Stimulated activated CD8-positive, alpha-beta memory T cell treated with anti-CD3 and anti-CD28 coated beads, Interleukin-4, amount 100 ng/mL, for 1 hour (primary cell): ENCODE measurements at places on chromosomes 12 and 14.

GRCh38 chr14:55756078-55756477 is 176.1 kb downstream of the KTN1 start:
- DNase-seq: no peak

- peak; percentile 40 for DNase-seq
Measured at GRCh38 chr12:54603173-54603814, 14.8 kb upstream of the PPP1R1A start.

- DNase-seq: no peak
Measured at GRCh38 chr12:94769047-94769420, 118.7 kb upstream of the TMCC3 start.

- DNase-seq: no peak
Measured at GRCh38 chr12:58487255-58487654, 433.0 kb downstream of the LRIG3 start.

DNA sequence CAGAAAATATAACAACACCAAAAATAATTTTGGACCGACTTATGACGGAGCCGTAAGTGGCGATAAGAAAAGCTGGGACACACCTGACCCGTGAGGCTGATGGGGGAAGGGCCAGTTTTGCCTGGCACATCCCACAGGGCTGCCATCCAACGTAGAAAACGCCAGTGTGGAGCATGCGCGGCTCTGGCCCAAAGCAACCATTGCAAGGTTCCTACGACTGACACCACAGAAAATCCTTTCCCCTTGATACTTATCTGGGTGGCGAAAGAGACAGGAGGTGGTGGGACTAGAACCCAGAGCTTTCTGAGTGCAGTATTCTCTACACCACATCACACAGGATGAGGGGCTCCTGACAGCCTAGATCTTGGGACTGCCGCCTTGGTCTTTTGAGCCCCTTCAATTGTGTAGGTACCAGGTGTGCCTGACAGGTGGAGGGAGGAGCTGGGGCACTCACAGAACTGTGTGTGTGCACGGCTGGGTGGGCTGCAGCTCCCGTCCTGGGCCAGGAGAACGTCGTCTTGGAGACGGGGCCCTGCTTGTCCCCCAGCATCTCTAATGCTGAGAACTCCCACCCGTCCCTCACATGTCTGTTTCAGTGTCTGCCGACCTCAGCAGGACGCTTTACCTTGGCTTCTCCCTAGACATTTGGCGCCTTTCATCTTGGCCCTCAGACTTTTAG is 17.4 kb upstream of the CACNA2D4 start:
- no peak for DNase-seq

GRCh38 chr14:103537175-103537990 is 8.4 kb downstream of the TRMT61A start:
- no peak for DNase-seq

DNA sequence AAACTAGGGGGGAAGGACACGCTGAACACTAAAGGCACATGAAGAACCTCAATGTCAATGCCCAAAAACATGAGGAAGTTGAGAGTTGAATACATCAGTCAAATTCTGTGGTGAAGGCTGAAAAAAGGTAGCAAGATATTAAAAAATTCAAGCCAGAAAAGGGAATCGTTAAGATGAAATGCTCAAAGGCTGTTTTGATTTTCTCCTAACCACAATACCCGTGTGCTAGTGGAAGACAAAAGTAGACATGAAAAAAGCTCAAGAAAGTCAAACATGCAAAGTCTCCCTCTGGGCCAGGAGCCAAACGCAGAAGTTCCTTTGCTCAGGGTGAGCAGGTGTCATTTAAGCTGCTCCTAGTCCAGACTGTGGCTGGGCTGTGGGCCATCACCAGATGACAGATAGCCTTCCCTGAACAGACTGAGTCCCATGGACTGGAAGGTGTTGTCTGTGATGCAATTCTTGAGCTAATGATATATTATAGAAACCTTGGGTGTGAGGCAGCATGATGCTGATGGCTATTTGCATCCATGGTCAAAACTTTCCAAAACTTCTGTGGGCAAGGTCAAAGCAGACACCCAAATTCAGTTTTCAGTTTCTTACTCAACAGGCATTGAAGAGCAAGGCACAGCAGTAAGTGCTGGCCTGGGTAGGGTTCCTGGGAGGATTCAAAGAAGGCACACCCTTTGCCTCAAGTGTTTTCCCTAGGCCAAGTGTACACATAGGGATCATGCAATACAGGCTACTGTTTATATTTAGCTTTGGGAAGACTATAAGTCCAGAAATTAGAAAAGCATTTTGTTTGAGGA is 81.6 kb downstream of the MYRFL start:
- no peak for DNase-seq

DNA sequence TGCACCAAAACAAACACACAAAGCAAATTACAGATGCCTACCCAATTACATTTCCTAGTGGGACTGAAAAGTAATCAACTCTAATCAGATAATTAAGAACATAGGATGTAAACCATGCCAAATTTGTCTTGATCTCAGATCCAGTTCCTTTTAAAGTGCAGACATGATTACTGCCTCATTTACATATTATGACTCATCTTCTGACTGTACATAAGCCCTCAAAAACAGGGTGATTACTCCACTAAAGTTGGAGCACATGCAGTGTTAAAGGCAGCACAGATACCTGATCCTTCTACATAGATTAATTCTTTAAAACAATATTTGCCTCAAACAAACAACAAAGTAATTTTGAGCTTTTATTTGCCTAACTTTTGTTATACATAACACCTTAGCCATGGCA is 337.2 kb downstream of the RPS29 start:
- DNase-seq: no peak

- no peak for DNase-seq
Measured at GRCh38 chr14:43792980-43793379, 714.1 kb downstream of the FSCB start.

DNA sequence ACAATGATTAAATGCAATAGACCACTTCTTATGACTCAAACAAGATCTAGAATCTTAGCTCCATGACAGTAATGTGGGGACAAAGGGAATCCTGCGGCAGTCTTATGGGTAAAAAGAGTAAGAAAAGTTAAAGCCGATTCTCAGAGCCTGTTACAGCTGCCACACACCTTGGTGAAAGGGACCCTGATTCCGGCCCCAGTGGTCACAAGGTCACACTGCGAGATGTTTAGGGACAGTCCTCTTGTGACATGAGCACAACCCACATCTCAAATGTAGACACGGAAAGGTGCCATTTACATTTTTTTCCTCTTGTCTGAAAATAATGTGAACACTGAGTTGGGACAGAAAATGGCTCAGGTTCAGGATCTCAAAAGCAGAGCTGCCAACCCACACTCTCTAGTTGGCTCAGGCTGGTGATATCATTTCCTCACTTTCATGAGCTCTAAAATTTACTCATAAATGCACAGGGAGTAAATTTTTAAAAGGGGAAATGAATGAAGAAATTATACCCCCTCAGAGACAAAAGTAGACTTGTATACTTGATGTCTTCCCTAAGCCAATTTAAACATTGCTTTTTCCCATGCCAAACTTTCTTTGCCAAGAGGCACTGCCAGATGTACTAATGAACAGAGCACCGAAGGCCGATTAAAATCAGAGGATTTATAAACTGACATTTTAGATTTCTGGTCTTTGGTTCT is 113.1 kb upstream of the OVCH1 start:
- DNase-seq: no peak

GRCh38 chr14:96735526-96735925 is 61.7 kb upstream of the VRK1 start:
- no peak for DNase-seq

DNA sequence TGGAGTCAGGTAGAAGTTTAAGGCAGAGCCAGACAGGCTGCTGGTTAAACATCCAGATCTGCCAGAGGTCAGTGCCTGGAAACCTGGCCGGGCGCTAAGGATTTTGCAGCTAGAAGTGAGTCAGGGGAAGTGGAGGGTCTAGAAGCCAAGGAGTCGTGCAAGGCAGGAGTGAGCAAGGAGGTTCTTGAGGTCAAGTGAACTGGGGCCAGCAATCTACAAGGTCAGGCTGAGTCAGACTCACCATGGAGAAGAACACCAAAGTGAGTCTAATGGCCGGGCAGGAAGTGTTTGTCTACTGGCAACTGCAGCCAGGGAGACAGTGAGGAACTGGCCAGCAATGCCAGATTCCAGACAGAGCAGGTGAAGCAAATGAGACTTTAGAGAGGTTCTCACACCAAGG is 628.2 kb downstream of the ETNK1 start:
- no peak for DNase-seq

GRCh38 chr14:21015312-21015711 is 9.5 kb downstream of the NDRG2 start:
- DNase-seq: no peak

DNA sequence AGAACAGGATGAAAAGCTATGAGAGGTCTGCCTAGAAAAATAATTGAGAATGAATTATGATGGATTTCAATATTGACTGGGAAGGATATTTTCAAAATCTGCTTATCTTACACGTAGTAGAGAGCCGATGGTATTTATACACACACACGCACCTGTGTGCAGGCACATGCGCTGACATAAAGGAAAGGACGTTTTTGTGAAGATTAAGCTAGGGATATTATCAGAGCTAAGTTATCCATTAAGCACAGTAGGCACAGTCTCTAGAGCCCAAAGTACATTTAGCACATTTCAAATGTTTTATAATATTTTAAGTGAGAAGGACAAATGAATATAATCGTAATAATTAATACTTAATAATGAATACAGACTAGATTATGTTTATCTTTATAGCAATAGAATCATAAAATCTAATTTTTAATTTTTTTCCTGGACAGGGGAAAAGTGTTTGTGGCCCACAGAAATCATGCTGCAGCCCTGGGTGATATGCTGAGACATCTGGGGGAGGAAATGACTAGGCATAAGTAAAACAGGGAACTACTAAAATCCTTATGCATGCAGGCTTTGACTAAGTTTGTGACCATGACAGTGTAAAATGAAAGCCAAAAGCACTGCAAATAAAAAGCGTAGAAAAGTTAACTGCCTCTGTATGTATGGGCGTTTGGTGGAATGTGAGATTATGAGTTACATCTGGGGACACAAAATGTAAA is 146.1 kb downstream of the KITLG start:
- DNase-seq: no peak

DNA sequence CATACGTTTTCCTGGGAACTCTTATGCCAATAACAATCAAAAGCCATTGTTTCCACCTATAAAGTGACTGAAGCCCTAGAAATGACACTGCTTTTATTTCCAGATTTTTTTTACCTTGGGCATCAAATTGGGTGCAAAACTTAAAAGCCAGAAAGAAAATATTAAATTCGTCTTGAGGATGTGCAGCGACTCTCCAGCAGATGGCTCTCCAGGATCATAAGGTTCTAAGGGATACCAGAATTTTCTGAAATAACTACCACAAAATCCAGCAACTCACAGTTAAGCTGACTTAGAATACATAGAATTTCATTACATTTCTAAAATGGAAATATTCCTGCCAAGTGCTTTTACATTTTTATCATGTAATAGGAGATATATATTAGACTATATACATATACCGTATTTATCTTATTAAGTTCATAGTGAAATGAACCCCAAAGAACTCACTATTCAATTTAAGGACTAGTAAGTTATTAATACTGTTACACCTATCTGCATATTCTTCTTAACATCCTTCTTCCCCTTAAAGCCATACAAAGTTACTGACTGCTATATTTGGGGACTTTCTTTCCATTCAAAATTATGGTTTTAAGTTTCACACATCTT is 44.0 kb downstream of the ARMH4 start:
- no peak for DNase-seq

DNA sequence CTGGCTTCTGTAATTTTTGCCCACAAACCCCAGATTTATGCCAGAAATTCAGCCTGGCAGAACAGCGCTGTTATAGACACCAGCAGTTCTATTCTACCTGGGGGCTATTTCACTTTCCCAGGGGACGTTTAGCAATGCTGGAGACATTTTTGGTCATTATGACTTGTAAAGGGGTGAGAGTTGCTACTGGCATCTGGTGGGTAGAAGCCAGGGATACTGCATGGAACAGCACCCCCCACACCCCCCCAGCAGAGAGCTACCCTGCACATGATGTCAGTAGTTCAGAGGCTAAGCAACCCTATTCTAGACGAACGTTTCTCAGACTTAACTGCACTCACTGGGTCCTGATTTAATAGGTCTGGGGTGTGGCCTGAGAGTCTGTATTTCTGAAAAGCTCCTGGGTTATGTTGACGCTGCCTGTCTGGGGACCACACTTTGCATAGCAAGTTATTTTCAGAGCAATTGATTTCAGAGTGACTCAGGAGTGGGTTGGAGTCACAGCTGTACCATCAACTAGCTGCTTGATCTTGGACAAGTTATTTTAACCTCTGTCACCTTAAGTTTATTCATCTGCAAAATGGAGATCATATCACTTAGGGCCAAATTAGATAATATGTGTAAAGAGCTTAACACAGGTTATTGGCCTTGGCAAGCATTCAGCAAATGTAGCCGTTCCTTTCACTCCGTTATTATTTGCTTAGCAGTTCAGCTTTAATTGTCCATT is 48.5 kb downstream of the CHST11 start:
- no peak for DNase-seq

DNA sequence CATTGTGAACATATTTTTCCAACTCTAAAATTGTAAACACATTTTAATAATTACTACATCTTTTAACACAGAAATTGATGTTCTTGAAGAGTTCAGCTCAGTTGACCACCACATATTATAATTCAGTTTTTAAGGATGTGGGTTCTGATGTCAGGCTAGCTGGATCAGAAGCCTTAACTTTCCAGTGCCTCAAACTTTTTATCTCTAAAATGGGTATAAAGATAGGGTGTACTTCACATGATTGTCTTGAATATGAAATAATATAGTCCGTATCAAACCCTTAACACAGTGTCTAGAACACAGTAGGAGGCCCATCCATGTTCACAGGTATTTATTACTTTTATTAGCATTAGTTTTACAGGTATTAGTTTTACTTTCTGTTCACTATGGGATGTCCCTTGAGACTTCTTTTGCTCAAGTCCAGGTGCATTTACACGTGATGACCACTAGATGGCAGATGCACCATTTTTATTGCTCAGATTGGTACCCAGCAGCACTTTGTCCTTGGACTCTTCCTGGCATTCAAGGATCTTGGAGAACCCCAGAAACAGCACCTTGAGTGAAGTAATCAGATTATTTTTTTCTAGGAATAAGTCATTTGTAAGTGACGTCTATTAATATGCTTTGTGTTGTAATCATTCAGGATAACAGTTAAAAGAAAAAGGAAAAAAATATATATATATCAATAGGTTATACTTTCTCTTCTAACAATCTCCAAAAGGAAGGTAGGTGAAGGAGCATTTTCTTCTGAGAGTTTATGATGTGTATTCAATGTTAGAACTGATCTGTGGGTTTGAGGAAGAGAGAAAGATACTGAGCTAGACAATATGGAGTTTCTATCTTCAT is 580.2 kb downstream of the ETNK1 start:
- peak; percentile 1 for DNase-seq

- no peak for DNase-seq
Measured at GRCh38 chr14:85824526-85824925, 294.6 kb downstream of the FLRT2 start.

GRCh38 chr12:130878193-130879185 is 6.6 kb downstream of the RAN start:
- DNase-seq: no peak

DNA sequence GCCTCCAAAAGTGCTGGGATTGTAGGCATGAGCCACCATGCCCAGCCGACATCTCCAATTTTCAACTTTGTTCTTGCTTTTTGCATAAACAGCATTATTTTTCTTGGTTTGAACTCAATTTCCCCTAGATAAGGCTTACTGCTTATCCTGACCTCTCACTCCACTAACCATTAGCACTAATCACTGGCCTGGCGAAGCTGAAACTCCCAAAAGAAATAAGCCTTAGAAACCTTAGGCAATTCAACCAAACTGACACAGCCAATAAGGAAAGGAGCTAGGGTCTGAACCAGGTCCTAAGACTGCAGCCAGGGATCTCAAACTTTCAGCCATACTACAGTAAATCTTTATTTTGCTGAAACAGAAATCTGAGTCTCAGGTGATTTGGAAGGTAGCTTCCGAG is 448.0 kb downstream of the RMST start:
- DNase-seq: no peak

- no peak for DNase-seq
Measured at GRCh38 chr14:89617481-89618329, 200.7 kb upstream of the FOXN3 start.
